ENCODE measurements at places on chromosomes 6 and 20.

GRCh38 chr6:49766762-49767161 is 20.3 kb downstream of the PGK2 start:
- no peak for DNase-seq

GRCh38 chr6:3235486-3235885 is 8.0 kb upstream of the TUBB2B start:
- DNase-seq: no peak

DNA sequence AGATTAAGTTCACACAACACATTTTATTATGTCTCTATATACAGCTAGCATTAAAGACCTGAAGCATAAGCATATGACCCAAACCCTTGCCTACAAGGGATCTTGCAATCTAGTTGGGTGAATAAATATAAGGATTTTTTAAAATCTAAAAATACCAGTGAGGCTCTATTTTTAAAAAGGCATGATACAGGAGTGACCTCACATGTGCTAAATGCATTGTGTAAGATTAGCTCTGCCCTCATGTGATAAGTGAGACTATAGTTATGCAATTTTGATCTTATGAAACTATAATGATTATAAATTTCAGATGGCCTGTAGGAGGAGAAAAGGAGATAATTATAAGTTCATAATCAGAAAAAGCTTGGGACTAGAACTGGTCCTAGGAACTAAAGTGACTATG is 451.0 kb upstream of the MAN1A1 start:
- DNase-seq: no peak

GRCh38 chr6:118419448-118420394 is 128.4 kb upstream of the PLN start:
- DNase-seq: no peak

- no peak for DNase-seq
These were observed 75.9 kb downstream of the ATG5 start for GRCh38 chr6:106249658-106250057.

DNA sequence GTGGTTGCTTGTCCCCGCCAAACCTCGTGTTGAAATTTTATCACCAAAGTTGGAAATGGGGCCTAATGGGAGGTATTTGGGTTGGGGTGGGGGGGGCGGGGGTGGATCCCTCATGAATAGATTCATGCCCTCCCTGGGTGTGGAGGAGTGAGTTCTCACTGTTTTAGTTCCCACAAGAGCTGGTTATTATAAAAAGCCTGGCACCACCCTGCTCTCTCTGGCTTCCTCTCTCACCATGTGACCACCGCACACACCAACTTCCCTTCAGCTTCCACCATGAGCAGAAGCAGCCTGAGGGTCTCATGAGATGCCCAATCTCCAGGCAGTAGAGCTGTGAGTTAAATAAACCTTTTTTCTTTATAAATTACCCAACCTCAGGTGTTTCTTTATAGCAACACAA is 111.3 kb downstream of the PRDM1 start:
- no peak for DNase-seq

GRCh38 chr20:12153628-12154027 is 235.9 kb downstream of the BTBD3 start:
- peak; percentile 73 for DNase-seq

DNA sequence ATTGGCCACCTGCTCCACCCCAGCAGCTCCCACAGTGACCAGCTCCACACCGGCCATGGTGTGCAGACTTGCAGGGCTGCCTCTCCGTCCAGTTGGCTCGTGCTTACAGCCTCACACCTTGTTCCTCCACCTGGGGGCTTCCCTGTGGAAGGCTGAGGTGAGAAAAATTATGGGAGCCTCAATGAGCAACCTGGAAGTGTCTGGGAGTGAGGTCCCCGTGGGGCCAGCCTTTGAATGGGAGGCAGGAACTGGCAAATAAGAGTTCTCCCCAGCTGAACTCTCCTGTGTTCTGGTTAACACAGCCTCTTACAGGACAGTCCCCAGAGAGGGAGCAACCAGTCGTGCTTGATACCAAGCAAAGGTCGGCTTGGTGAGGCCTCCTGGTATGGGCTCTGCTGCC is 3.8 kb upstream of the PFDN4 start:
- DNase-seq: no peak

DNA sequence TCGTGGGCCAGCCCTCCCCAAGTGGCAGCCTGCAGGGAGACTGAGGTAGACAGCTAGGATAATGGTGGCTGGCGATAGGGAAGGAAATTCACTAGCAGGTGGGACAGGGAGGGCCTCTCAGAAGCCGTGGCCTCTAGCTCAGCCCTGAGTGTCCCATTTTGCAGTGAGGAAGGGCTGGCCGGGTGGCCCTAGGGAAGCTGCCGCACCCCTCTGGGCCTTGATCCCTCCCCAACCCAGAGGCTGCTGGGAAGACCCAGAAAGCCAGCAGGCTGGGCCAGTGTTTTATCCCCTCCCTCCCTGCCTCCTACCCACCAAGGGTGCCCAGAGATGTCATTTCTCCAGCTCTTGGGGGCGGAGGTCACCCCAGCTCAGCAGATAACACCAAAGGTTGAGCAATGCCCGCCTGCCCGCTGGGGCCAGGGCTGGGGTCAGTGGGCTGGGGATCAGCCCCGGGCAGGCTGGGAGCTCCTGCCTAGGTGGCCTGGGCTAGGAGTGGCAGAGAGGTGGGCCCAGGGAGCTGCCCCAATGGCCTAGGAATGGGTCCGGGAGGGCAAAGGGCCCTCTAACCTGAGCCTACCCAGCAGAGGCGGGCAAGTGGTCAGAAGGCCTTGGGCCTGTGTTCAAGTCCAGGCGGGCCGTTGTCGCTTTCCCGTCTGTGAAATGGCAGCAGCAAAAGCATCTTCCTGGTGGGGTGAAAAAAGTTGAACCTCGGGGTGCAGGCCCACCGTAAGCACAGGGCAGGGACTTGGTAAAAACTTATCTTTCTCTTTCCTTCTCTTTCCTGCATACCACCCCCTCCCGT is 1.6 kb upstream of the CEBPB start:
- no peak for DNase-seq

- DNase-seq: peak; percentile 57
These were observed 3.8 kb downstream of the PREX1 start for GRCh38 chr20:48823960-48824498.

DNA sequence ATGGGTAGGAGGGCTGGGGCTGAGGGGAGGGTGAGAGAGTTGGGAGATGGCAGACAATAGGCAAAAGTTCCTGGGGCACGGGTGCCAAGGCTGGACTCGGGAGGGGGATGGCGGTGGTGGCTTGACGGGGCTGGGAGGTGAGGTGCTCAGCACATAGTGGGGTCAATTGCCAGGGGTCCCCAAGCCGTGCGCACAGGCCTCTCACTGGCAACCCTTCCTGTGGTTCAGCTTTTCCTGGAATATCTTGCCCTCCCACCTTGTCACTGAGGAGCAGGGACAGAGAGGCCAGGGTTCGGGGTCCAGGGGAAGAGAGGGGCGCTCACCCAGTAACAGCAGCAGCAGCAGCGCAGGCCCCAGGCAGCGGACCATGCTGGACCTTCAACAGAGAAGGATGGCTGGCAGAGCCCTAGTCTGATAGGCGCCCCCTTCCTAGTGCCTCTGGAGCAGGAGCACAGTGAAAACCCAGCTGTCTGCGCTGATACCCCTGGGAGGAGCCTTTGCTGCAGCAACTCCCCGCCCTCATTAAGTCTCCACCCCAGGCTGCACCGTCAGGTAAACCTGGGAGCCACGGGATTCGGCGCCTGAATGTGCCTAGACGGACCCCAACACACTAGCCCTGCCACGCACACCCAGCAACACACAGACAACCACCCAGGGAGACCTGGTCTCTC is at the start of gene GFRA4:
Gene GFRA4 (minus strand): TSS at position 369 of the 671 bp plus-strand sequence. CDS start 0 bp downstream, at position 369.
- no peak for DNase-seq

GRCh38 chr20:4508773-4509172 is 212.9 kb upstream of the PRND start:
- DNase-seq: no peak

DNA sequence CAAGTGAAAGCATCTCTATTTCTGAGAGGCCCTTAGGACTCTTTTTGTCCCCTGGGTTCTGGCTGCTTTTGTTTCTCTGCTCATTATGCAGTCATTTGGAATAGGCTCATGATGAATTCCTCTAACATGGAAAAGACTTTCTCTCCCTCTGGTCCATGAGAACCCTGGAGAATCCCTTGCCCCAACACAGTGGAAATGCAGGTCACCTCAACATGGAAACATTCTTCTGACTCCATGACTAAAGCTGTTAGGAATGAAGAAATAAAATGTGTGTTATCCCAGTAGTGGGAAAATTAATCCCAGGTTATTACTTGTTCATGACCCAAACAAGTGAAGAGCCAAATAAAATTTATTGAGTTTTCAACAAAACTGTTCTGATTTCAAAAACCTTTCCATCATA is 458.6 kb downstream of the EPM2A start:
- DNase-seq: no peak

GRCh38 chr6:134741200-134741536 is 208.7 kb downstream of the ALDH8A1 start:
- no peak for DNase-seq

GRCh38 chr20:39849664-39850063 is 839.4 kb downstream of the MAFB start:
- DNase-seq: peak; percentile 90

DNA sequence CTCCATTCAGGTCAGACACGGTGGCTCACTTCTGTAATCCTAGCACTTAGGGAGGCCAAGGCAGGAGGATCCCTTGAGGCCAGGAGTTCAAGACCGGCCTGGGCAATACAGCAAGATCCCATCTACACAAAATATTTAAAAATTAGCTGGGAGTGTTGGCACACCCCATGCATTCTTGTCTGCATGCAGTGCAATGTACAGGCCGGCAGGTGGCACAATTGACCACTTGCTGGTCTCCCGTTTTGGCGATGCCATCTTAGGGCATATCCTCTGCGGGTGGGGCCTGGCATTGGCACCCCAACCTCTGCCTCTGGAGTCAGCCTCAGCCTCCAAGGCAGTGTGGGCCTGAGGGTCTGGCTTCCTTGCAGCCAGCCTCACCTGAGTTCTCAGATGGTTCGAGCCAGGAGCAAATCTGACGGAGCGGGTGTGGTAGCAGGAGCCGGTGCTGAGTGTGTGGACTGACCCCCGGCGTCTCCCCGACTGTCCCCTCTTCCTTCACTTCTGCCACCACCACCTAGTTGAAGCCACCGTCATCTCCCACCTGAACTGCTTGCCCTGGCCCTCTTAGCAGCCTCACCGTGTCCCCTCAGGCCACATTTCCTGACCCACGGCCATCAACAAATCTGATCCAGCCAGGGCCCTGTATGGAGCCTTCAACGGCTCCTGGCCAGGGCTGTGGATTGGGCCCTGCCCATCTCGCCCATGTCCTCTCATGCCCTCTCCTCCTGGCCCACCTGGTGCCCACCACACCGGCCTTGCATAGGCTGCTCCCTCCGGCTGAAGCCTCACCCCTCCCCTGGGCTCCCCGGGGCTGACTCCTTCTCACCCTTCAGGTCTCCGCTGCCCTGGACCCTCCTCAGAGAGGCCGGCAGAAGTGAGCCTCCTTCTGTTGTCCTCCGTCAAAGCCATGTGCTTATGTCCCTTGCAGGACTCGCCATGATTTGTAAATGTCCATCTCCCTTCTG is 44.0 kb downstream of the EFCAB8 start:
- DNase-seq: peak; percentile 62

GRCh38 chr6:75188221-75188925 is 17.5 kb downstream of the COL12A1 start:
- DNase-seq: no peak

- peak; percentile 54 for DNase-seq
These were observed 1.1 kb downstream of the SNAI1 start for GRCh38 chr20:49983848-49984408.

DNA sequence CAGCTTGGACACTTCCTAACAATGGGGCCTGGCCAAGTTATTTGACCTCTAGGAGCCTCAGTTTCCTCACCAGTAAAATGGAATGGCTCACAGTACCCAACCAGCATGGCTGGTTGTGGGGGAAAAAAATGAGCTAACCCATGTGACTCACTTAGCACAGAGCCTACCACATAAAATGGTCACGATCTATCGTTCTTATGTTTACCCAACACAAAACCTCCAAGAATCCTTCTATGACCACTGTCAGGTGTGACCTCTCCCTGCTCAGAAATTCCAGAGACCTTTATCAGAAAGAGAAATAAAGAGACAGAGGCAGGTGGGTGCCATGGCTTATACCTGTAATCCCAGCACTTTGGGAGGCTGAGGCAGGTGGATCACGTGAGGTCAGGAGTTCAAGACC is 39.4 kb downstream of the BPIFB1 start:
- no peak for DNase-seq

- DNase-seq: peak; percentile 70
These were observed 1.7 kb upstream of the TMEM170B start for GRCh38 chr6:11535801-11536230.

DNA sequence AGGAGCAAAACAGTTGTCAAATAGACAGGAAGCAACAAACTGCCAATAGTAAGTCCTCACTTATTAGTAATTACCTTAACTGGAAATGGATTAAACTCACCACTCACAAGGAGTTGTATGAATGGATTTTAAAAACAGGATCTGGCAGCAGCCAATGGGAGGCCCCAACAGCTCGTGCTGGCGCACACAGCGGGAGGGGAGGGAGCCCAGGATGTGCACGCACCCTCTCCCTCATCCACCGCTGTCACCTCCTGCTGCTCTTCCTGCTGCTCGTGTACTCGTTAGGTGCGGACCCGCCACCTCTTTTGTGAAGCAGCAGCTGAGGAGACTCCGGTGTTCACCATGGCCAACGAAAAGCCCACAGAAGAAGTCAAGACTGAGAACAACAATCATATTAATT is at the start of gene SUMO4:
Gene SUMO4 (plus strand): TSS at position 213 of the 400 bp plus-strand sequence. CDS start 130 bp downstream, at position 343.
- DNase-seq: no peak

DNA sequence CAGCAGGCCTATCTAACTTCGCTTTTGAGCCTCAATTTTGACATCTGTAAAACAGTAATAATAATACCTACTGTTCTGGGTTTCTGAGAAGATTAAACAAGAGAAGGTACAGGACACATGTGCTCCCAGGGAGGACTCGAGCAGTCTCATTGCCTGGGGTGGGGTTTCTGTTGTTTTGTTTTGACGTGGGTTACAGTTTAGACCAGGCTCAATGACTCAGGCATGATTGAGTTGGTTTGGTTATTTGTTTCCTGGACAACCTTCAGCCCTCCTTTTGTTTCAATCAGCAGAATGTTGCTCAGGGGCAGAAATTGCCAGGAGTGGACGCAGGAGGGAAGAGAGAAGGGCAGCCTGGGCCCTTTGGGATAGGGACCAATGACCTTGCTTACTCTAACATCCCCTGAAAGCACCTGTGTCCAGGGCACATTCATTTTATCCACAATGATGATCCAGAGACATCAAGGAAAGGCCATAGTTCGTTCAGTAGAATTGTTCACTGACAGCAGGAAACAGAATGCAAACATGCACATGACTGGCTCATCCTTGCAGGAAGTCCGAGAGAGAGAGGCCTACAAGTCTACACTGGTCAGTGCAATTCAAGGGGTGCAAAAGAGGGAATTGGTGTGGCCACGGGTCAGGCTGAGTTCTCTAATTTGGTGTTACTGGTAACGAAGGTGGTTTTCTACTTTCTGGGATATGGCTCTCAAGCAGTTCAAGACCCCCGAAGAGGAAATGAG is 74.5 kb upstream of the MRPS10 start:
- DNase-seq: peak; percentile 83

GRCh38 chr20:50196248-50196647 is 5.6 kb downstream of the CEBPB start:
- DNase-seq: no peak

- no peak for DNase-seq
These were observed 99.4 kb upstream of the ADTRP start for GRCh38 chr6:11878029-11878428.

Measured in fibroblast of pulmonary artery (primary cell).